ENCODE measurements at places on chromosomes 7 and 10.

DNA sequence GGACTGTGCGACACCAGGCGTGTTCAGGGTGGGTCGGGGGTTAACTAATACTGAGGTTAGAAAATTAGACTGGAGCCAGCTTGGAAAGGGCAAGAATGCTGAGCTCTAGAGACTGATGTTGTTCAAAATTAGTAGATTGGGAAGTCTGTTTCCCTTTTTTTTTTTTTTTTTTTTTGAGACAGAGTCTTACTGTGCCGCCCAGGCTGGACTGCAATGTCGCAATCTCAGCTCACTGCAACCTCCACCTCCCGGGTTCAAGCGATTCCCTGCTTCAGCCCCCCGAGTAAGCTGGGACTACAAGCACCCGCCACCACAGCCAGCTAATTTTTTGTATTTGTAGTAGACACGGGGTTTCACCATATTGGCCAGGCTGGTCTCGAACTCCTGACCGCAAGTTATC lies 2.7 kb upstream of the CPVL start:
- DNase-seq = no peak

- no peak for DNase-seq
Measured at GRCh38 chr7:36315309-36315944, 74.2 kb upstream of the ANLN start.

DNA sequence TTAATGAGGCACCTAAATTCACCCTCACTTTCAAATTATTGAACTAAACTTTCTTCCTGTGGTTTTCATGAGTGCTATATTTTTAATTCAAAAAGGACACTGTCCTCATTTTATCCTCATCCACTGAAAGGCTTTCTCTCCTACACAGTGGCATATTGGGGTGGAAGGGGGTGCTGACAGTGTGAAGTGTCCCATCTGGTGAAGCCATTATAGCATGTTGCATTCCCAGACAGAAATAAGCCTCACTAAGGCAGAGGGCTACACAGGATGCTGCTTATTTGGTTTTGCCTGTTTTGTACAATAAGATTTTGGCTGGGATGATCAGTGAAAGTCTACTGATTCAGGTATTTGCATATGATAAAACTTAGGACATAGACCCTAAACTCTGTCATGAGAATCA lies 82.4 kb upstream of the INHBA start:
- DNase-seq = no peak

DNA sequence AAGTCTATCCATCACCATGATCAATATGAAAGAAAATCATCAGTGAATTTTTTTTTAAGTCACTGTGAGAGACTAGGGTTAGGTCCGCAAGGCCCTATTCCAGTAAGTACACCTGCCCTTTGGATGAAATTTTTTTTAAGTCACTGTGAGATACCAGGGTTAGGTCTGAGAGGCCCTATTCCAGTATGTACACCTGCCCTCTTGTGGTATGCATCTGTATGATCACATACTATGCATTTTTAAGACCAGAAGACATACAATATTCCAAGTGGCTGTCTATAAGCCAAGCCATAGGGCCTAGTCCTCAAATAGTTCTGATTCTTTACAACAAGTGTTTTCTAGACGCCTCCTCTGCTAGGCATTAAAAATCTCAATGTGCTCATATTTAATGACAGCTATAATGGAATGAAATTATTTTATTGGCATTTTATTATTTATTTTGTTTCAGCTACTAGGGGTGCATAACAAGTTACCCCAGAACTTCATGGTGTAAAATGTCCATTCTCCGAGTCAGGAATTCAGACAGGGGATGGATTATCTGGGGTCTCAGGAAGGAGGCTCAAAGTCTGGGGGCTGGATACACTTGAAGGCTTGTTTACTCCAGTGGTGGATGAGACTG lies 53.1 kb downstream of the TEX36 start:
- no peak for DNase-seq

DNA sequence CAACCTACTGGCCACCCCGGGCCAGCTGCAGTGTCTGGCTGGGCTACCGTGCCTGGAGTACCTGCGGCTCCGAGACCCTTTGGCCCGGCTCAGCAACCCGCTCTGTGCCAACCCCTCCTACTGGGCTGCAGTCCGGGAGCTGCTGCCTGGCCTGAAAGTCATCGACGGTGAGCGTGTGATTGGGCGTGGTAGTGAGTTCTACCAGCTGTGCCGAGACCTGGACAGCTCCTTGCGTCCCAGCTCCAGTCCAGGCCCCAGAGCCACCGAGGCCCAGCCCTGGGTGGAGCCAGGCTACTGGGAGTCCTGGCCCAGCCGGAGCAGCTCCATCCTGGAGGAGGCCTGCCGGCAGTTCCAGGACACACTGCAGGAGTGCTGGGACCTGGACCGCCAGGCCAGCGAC lies 4.2 kb downstream of the RARRES2 start:
- DNase-seq = no peak

DNA sequence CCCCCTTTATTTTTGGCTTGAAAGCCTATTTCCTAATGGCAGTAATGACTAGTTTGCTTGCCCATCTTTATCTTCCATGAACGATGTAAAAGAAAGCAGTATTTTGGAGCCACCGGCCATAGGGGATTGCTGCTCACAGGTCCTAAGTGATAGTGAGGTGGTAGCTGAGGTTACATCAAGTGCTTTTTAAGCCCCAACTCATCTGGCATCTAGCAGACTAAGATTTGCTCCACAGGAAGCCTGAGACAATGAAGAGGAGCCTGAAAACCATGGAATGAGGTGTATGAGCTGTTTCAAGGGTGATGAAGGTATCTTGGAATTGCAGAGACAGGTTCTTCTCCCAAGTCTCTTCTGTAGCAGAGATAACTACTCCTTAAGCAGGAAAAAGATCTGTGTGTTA lies 496.3 kb downstream of the XPNPEP1 start:
- no peak for DNase-seq

DNA sequence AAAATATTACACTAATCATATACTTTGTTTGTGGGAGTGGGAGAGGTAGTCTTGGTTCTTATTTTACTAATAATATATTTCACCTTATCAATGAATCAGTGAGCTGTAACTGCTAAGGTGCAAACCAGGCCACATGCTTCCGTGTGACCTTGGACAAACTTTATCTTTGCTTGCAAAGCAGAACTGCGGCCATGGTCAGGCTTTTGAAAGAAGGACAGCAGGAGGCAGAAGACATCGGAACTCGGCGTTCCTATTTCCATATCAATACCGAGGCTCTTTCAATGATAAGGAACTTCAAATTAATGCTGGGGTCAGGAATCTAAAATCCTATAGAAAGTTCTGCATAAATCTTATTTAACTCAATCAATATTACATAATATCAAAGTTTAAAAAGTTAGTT lies 491.9 kb upstream of the PFKP start:
- no peak for DNase-seq

DNA sequence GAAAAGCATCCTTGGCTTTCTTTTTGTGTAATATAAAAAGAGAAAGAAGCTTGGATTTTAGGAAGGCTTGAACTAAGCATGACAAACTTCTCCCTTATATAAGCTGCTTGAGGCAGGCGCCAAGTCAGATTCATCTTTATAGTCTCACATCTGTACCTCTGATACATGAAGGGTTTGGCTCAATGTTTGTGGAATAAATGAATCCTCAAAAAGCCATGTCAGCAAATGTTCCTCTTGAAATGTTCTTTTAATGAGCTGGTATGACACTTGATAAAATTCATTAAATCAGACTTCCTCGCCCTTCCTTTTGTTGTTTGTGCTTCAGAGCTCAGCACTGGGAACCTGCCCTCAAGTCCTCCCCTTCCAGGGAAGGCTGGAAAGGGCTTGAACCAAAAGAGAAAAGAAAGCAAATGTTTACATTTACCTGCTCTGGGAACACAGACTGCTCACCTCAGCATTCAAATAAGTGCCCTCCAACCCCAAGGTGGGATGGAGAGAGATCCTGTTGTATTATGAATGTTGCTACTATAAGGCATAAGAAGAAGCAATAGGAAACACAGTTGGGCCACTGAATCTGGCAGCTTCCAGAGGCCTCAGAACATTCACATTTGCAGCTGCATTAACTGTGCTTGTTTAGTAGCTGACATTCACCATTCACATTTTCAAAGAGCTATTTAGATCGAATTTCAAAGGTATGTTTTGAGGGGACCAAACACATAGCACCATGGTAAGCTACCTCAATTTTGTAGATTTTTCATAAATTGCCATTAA lies 212.6 kb downstream of the CACNA2D1 start:
- DNase-seq = no peak

- no peak for DNase-seq
Measured at GRCh38 chr7:131879424-131879823, 323.0 kb upstream of the PODXL start.

GRCh38 chr10:133159950-133160825 lies at the start of gene KNDC1:
Gene KNDC1, plus strand, starts transcription at chr10:133160219. Its CDS starts 249 bp downstream, at chr10:133160468.
- DNase-seq = no peak

DNA sequence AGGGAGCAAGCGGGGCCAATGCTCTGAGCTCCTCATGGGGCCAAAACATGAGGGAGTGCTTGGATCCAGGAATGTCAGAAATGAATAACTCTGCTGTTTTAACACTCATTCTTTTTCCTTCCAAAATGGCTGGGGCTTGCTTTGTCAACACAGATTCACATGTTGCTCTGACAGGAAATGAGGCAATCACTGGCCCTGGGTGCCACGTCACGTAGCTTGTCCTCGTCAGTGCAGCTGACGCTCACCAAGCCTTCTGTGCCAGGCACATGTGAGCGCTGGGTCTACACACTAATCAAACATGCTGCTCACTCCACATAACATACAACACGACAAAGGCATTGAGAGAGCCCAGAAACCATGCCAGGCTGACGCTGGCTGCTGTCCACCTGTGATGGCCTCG lies 198.9 kb downstream of the WDR37 start:
- DNase-seq = no peak

GRCh38 chr7:6274743-6275142 lies 2.3 kb upstream of the CYTH3 start:
- no peak for DNase-seq

DNA sequence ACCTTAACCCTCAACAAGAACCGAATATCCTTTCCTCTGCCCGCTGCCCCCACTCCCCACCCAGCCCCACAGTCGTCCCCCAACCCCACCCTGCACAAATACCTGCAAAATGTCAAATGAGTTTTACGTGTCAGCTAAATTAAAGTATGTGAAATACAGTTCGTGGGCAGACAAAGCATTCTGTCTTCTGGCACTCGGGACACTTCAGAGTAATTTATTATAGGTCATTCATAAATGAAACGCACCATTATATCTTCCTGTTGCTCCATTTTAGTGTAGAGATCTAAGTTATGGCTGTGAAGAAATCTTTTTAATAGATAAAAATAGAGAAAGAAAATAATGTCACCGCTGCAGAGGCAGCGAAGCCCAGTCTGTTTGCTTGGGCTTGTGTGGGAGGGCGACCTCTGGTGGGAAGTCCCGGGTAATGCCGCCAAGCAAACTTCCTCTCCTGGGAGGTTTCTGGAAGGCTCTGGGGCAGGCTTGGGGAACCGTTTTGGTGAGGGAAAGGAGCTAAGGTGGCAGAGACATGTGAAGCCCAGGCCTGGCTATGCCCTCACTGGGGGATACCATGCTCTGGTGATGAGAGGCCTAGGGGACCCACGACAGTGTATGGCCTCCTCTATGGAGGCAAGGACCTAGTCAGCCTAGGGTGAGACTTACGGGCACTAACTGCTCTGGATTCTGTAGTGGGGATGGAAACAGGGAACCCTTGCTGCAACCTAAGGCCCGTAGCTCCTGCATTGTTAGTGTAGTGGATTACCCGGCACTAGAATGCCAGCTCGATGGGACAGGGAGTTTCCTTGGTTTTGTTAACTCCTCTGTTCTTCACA lies 604.9 kb downstream of the LRMDA start:
- DNase-seq = peak; percentile 5

DNA sequence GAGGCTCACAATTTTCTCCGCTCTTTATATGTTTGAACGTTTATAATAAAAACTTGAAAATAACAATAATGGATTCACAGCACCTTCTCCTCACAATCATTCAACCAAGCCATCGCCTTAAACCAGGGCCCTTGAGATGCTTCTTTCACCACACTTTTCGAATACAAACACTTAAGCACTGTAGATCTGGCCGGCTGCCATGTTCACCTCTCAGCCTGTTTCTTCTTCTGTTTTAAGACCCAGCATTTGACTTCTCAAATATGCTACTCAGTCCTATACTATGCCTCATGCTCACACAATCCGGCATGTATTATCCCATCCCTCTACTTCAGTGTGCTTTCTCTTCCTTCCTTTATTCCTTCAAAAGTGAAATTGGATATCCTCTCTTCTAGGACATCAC lies 280.6 kb downstream of the TFEC start:
- no peak for DNase-seq

DNA sequence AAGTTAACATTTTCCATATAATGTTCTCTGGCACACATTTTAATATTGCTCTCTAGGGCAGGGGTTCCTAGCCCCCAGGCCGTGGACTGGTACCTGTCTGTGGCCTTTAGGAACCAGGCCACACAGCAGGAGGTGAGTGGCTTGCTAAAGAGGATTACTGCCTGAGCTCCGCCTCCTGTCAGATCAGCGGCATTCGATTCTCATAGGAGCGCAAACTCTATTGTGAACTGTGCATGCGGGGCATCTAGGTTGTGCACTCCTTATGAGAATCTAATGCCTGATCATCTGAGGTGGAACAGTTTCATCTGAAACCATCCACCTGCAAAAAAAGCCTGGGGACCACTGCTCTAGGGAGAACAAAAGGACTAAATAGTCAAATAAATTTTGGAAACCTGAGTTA lies 65.7 kb downstream of the EXOC6 start:
- no peak for DNase-seq

DNA sequence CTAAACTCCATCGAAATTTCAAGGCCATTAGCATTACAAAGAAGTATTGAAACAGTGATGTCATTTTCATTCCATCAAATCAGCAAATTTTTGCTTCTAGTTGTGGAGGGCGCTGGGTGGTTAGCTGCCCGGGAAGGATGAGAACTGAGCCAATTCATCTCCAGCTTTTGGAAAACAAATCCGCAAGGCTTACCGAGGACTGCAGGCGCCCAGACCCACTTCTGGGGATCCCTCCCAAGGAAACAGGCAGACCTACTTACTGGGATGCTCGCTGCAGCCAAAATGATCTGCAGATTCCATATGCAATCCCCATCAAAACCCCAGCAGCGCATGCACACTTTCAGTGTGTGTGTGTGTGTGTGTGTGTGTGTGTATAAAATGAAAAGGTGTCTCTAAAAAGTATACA lies 19.2 kb downstream of the TNRC18 start:
- DNase-seq = no peak

DNA sequence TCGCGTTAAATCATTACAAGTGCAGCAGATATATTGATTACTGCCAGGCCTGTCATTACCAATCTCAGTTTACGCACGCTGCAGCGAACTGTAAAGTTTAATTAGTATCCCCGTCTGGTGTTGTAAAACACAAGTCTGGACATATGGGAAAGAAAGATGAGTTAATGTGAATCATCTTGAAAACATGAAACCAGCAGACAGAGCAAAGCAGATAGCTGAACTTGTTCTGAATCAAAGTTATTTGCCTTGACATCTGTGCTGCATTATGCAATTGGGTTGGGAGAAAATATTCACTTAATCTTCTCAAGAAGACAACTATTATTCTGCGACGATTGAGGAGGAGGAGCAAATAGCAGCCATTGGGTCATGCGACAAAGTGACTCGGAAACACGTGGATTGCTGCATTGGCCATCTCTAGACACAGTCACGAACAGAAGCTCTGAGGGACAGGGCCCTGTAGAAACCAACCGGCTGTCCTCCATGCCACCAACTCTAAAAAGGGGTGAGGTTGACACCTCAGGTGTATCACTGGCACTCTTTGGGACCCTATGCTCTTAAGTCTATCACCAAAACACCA lies 156.3 kb upstream of the C7orf33 start:
- DNase-seq = no peak

GRCh38 chr10:67668448-67668847 lies 27.5 kb downstream of the CTNNA3 start:
- DNase-seq = no peak

- DNase-seq = no peak
Measured at GRCh38 chr10:88059190-88059589, 195.8 kb downstream of the PTEN start.
